Occipital lobe (tissue), 3 donors: ENCODE measurements at places on chromosomes 2 and 18.

GRCh38 chr18:76338619-76339245, 156.3 kb downstream of the ZNF516 start:
- no peak for DNase-seq

- DNase-seq: no peak
These were observed 31.3 kb downstream of the DARS1 start for GRCh38 chr2:135954020-135954601.

GRCh38 chr2:160666154-160667060, 172.8 kb upstream of the RBMS1 start:
- no peak for DNase-seq

DNA sequence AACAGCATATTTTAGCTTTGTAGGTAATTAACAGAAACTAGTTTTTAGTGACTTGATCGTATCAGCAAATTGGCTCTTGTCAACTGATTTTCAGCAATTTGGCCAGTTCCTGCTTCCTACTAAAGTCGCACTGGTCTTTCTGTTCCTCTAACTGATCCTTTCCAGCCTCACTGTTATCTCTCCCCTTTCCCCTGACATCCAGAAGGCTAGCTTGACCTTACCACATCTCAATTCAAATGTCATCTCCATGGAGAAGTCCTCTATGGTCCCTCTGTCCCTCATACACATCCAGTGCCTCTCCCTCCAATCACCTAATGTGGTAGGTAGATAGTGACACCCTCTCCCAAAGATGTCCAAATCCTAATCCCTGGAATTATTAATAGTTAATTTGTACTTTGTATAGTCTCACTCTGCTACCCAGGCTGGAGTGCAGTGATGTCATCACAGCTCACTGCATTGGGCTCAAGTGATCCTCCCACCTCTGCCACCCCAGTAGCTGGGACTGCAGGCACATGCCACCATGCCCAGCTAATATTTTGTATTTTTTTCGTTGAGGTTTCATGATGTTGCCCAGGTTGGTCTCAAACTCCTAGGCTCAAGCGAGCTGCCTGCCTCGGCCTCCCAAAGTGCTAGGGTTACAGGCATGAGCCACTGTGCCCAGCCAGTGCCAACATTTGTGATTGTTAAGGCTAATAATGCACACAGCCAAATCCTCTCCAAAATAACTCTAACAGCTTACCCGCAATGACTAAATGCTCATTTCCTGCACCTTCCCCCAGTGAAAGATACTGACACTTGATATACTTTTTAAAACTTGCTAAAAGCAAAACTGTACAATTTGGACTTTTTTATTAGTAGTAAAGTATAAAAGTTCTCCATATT, 16.9 kb downstream of the PSTPIP2 start:
- no peak for DNase-seq

GRCh38 chr2:232587512-232587911, 37.0 kb downstream of the EIF4E2 start:
- DNase-seq: no peak

GRCh38 chr2:122927197-122927596, 1097.9 kb upstream of the CNTNAP5 start:
- peak; percentile 2 for DNase-seq

DNA sequence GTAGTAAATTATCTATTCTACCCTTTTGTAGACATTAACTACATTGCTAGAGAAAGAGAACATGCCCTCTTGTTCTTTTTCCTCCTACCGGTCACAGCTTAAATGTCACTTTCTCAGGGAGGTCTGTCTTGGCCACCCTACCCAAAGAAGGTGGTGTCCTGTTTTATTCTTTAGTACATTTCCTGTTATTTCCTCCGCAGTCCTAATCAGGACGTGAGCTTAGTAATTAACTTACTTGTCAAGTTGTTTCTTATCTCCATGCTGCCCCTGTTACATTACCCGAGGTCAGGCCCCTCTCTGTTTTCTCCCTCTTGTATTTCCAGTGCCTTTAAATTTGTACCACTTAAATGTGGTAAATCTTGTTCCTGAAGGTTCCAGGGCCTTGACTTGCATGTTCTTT, 73.7 kb upstream of the RMDN2 start:
- no peak for DNase-seq

DNA sequence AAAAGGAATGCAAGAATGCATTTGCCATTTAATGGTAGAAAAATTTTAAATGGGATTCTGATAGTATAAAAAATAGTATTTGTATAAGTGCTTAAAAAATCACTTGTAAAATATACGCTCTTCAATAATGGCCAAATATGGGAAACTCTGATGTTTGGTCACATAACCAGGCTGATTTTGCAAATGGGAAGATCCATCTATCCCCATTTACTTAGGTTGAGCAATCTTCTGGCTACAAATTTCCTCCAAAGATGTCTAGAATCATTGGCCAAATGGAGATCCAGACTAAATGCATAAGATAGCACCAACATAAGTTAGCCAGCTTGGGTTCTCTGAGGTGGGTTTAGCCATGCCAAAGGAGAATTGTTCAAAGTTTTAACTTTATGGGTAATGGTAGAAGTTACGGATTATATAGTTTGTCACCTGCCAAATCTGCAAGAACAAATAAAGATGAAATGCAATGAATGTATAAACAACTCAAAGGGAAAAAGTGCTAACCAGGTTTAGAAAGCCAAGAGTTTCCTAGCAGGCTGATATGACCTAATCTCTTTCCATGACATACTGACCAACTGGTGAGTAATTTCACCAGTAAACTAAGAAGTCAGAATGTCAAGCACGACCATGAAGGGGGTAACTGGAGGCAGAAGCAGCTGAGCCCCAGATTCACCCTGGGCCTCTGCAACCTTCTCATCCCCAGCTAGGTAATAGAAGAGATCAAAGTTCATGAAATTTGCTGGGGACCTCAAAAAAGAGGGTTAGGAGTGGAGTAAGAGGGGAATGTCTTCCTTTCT, 10.0 kb downstream of the RHOB start:
- no peak for DNase-seq

DNA sequence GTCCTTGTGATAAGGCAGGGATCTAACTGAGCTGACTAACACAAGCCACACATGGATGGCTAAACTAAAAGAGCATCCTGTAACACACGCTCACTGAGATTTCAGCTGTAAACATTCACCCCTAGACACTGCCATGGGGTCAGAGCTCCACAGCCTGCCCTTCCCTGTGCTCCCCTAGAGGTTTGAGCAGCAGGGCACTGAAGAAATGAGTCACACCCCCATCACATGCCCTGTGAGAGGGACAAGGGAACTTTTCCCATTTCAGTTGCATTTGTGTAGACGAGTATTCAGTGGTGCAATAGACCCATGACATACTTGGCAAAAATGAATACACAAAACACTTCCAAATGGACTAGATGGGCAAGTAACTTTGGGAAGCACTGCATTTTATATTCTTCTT, 402.4 kb upstream of the LRRTM1 start:
- no peak for DNase-seq

DNA sequence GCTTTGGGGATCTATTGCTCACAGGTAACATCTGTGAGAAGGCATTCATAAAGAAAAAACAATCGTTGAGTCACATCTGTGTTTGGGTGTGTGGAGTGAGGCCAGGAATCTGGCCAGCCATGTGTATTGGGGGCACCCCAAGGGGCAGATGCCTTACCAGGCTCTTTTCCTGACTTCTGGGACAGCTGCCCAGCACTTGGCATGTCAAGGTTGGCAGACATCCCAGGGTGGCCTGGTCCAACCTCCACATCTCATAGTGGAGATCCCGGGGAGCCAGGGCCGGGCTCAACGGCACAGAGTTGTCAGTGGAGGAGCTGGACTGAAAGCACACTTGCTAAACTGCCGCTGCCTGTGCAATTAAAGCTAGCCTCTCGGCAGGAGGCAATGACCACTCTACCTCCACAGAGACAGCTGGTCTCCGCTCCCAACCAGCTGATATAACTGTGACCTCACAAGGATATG, 75.3 kb upstream of the MGAT4A start:
- no peak for DNase-seq

GRCh38 chr18:77071711-77072292, 60.8 kb downstream of the MBP start:
- peak; percentile 47 for DNase-seq

GRCh38 chr18:75264195-75264594, 53.6 kb downstream of the TSHZ1 start:
- no peak for DNase-seq

GRCh38 chr2:228067309-228067708, 114.2 kb downstream of the SPHKAP start:
- no peak for DNase-seq

DNA sequence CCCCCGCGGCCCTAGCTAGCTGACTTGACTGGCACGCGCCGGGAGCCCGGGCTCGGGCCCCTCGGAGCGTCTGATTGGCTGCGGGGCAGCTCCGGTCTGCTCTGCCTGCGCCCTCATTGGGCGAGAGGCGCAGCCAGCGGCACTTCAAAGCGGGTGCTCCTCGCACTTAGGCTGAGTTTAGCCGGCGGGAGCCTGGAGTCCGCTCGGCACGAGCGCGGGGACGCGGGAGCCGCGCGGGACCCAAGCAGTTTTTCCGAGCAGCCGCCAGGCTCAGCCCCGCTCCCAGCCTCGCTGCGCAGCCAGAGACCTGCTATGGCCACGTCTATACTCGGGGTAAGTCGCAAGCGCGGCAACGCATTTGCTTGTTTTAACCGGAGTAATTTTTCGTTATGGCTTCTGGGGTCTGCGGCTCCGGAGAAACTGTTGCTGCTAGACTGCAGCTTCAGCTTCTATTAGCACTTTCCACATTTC, at the start of gene SP9:
Gene SP9, plus strand, starts transcription at position 174 of the 471 bp plus-strand sequence. Its CDS starts 139 bp downstream, at position 313.
- no peak for DNase-seq

GRCh38 chr18:61545281-61546245, 212.3 kb downstream of the CDH20 start:
- DNase-seq: no peak

GRCh38 chr18:79805211-79805887, 7.6 kb downstream of the KCNG2 start:
- no peak for DNase-seq

DNA sequence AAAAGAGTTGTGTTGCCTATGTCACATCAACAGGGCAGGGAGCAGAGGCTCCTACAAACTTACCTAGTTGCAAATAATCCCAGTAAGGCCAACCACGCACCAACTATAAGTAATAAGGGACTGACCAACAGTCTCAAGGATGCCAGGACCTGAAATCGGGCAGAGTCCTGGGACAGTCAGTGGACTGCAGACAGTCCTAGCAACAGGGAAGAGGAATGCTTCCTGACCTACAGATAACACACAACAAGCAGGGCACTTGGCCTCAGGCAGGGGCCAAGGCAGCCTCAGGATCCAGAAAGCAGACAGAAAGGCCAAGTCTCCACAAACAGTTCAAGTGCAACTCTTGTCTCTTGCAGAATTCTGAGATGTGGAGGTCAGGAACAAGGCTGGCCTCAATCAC, 56.2 kb downstream of the GALNT14 start:
- DNase-seq: no peak

DNA sequence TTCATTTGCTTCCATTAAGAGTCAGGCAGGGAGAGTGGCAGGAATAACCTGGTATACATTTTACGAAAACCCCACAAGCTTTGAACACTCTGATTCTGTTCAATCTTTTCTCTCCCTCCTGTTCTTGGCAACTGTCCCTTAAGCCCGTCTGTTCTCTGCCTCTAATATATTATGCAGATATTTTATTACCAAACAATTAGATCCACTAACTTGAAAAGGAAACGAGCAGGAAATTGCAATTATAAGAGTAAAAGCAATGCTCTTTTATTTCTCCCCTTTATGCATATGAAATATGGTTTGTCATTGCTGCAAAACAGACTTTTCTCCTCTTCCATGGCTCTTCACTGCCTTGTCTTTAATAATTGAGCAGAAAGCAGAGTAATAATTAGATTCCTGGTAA, 149.1 kb upstream of the CELF4 start:
- no peak for DNase-seq

- no peak for DNase-seq
These were observed 24.8 kb upstream of the TNS1 start for GRCh38 chr2:218027426-218028188.

- DNase-seq: no peak
These were observed 826.0 kb upstream of the SOX11 start for GRCh38 chr2:4866198-4866597.

- no peak for DNase-seq
These were observed 863 bp upstream of the SIX2 start for GRCh38 chr2:45009928-45010701.

- DNase-seq: no peak
These were observed 158.7 kb downstream of the TDRD15 start for GRCh38 chr2:21282515-21282898.

GRCh38 chr18:48919547-48919946, 31.2 kb downstream of the SMAD7 start:
- no peak for DNase-seq

DNA sequence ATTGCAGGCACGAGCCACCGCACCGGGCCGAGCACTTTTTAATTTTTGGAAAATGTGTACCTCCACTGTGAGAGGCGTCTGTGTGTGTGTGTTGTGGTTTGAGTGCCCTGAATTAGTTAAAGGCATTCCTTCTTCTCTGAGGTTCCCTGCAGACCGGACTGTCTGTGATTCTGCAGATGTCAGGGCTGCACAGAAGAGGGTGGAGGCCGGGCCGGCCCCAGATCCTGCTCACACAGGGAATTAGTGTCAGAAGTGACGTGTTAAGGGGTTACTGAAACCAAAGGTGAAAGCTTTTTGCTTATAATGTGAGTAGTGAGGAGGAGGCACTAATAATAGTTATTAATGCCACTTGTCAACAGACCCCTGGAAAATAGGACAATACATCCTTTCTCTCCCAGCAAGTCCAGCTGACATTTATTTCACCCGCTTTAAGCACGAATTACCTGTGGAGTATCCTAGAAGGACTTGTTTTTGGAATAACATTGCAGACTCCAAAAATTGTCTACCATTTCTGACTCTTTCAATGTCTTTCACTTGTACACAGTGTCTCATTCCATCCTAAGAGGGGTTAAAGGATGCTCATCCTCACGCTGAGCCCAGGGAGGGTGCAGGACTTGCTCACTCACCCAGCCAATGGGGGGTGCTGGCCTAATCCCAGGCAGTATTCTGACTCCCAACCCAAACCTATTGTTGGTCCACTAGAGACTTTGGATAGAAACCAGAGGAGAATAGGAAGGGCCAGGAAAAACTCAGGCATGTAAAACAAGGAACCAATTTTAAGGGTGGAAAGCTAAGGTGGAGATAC, 16.2 kb downstream of the ARHGAP25 start:
- no peak for DNase-seq

GRCh38 chr2:203567691-203568090, 32.6 kb upstream of the RAPH1 start:
- no peak for DNase-seq

GRCh38 chr2:69572641-69573040, 70.9 kb downstream of the AAK1 start:
- DNase-seq: no peak

- DNase-seq: no peak
These were observed 72.3 kb downstream of the SMAD7 start for GRCh38 chr18:48878471-48878870.

DNA sequence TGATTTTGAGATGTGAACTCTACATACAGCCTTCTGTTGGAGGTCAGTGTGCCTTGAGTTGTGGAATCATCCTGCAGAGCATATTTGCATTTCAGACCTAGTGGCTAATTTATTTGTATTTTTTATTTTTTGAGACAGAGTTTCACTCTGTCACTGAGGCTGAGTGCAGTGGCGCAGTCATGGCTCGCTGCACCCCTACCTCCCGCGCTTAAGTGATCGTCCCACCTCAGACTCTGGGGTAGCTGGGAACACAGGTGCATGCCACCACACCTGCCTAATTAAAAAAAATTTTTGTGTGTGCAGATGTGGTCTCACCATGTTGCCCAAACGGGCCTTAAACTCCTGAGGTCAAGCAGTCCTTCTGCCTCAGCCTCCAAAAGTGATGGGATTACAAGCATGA, 104.4 kb downstream of the ASXL3 start:
- no peak for DNase-seq
